HAP-1 (cell line): ENCODE measurements at places on chromosomes 5 and 9.

GRCh38 chr5:24602188-24602587 lies 42.6 kb downstream of the CDH10 start:
- no peak for DNase-seq

DNA sequence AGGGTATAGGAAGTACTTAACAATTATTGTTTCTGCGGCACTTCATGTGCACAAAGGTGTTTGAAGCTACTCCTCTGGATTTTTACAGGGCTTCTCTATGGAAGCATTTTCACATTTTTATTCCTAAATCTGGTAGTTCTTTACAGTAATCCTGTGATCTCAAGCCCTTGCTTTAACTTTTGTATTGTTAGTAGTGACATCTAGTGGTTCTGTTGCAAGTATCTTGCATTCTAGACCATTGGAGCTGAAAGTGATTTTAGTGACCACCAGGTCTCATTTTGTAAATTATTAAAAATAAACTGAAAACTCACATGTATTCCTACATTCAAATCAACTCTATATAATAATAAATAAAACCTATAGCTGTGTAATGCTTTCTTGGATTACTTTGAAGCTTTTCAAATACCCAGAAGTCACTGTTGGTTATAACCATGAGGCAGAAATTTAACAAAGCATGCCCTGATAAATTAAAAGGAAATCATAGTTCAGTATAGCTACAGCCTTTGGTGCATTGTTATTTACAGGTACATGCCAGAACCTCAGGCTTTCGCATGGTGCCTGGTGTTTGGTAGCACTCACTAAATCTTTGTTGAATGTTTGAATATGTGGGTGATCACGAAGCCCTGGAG lies 18.9 kb downstream of the RPS23 start:
- no peak for DNase-seq

DNA sequence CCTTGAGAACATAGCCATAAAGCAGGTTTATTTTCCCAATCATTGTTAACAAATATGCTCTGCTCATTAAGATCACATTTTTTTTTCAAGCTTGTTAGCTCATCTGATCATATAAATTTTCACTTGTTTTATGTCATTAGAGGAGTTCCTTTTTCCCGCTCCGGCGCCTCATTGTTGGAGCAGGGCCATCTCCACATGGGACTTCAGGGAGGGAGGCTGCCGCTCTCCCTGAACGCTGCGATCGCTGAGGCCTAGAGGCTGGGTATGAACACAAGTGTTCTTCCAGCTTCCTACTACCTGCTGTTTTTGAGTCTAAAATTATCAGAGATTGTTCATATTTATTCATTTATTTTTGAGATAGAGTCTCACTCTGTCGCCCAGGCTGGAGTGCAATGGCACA lies 246.9 kb downstream of the MPDZ start:
- no peak for DNase-seq

DNA sequence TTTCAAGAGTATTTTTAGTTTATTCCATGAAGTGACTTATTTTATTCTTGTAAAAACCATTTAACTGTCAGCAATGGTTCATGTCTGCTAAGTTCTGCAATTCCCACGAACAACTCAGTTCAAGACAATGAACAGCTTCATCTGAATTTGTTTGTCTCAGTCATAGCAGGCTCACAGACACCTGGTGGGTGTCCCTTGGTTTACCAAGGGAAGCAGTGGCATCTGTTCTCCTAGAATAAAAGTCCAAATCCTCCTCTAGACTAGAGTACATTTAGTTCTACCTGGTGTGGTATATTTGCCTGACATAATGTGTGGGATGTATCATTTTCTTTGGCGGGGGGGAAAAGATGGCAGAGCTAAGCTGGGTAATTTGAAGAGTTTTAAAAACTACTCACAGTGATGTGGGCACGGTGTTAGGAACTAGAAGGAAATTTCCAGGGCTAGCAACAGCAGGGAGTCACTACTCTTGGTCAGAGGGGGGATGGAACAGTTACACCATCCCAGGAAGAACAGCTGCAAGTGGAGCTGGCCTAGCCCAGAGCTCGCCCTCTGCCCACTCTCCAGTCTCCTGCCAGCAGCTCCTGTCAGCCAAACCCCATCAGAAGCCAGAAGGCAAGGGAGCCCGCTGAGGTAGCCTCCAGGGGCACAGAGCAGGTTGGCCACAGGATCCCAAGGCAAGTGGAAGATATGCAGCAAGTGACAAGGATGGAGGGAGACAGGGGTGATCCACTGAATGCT lies 100.3 kb downstream of the PJA2 start:
- DNase-seq = no peak

DNA sequence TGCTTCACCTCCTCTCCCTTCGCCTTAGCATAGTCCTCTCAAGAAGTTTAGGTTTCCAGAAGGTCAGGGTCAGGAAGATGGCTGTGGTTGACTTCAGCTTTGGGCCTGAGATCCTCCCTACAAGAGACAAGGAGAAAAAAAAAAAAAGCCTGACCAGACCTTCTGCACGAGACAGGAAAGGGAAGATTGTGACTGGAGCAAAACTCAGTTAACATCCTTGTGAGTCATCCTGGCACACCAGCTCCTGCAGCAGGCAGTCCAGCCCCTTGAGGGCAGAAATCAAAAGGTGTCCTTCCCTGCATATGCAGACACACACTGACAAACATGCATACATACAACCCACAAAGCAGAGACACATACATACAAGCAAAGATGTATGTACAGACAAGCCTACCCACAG lies 18.0 kb upstream of the ENHO start:
- DNase-seq = peak; percentile 0

DNA sequence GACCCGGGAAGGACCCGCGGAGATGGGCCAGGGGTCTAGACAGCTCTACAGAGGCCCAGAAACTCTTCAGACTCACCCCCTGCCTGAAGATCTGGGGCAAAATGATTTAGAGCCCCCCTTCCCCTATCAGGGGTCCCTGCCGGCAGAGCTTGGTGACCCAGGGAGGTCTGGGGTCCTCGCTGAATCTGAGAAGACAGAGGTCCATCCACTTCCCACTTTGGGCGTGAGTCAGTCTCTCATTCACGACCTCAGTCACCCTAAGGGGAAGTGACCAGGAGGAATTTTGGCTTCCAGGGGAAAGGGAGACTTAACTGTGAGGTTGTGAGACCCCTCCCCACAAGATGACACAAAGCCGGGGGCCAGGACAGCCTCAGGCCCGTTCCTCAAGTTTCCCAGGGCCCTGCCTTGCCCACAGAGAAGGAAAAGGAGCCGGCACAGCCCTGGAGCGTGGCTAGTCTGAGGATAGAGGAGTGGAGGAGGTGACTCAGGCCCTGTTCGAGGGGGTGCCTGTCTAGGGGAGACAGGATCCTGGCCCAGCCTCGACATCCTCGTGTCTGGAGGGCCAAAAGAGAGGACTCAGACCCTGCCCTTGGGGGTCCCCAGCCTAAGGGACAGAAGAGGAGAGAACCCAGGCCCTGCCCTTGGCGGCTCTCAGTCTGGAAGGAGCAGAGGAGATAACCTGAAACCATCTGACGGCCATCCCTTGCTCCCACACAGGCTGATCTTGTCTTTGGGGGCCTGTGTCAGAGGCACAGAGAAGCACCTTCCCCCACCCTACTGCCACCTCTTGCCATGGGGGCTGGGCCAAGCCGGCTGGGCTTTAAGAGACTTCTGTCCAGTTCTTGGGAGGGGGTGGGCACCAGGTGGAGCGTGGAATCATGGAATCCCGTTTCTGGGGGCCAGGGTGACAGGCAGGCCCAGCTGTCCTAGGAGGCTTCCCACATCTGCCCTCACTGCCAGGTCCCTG lies 889 bp downstream of the PDLIM4 start:
- no peak for DNase-seq

GRCh38 chr9:19411316-19411715 lies 2.5 kb downstream of the ACER2 start:
- DNase-seq = no peak

DNA sequence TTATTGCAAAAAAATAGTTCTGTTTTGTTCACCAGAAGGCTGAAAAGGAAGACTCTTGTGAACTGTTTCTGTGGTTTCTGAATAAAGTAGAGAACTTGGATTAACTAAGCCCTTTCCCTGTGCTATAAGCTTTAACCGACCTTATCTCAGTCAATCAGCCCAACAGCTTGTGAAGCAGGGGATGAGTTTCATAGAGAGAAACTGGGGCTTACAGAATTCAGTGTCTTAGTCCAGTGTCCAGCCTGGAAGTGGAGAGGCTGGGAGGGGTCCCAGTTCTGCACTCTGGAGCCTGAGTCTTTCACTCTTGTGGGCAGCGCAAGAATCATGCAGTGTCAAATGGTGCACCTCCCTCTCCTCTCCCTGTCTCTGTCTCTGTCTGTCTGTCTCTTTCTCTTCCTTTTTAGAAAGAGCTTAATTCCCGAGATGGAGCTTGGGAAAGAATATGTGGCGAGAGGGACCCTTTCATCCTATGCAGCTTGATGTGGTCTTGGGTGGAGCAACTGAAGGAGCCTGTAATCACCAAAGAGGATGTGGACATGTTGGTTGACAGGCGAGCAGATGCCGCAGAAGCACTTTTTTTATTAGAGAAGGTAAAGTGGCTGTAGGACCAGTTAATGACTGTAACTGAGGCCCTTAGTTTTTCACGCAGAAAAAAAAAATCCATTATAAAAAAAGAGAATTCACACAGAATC lies 17.0 kb downstream of the PTPDC1 start:
- no peak for DNase-seq

- no peak for DNase-seq
Measured at GRCh38 chr9:120996409-120996808, 53.7 kb downstream of the C5 start.

DNA sequence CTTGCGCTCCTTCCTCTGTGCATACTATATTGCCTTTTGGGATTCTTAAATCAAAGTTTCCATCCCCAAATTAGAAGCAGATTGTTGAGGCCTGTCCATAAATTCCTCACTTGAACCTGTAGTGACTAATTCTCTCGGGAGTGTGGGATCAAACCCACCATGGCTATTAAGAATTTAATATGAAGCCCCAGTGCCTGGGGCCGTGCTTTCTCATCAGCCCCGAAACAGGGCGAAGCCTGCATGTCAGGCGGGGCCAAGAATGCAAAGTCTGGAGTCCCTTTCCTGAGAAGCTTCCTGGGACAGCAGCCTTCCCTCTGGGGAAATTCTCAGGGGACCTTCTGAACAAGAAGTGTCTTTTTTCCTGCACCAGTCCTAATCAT lies 29.3 kb upstream of the FAT2 start:
- no peak for DNase-seq

DNA sequence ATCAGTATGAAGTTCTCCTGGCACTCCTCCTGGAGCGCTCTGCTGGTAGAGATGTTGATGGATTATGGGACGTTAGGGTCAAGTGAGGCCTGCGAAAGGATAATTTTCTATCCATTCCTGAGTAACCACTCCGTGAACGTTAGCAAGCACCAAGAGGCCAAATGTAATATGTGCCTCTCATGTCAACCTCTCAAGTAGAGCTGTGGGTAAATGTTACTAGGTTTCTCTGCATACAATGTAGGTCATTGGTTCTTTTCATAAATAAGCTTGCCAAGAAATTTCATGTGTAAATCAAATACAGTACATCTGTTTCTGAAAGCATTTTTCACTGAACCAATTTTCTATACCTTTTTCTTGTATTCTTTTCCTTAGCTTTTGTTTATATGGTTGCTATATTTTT lies 126.3 kb downstream of the KDM4C start:
- no peak for DNase-seq

DNA sequence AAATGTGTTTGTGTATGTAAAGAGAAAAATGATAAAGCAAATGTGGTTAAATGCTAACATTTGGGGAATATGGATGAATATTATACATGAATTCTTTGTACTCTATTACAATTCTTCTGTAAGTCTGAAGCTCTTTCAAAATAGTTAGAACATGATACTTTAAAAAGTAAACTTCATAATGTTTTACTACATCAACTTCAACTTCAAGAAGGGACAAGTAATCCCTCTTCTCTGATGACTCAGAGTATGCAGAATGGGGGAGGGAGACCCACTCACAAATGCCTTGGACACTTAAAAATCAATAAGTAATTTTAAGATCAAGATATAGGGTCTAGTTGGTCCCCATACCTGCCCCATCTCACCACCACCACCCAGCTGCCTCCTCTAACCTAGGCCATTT lies 162.4 kb downstream of the ESM1 start:
- no peak for DNase-seq

GRCh38 chr5:153641183-153641688 lies 150.8 kb downstream of the GRIA1 start:
- DNase-seq = no peak

DNA sequence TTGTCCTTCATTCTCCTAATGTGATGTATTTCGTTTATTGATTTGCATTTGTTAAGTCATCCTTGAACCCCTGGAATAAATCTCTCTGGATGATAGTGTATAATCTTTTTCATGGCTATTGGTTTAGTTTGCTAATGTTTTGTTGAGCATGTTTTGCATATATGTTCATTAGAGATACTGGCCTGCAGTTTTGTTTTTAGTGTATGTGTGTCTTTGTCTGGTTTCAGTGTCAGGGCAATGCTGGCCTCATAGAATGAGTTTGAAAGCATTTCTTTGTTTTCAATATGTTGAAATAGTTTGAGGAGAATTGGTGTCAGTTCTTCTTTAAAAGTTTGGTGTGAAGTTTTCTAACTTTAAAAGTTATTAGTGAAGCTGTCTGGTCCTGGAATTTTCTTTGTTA lies 149.6 kb upstream of the ATP10B start:
- DNase-seq = no peak

DNA sequence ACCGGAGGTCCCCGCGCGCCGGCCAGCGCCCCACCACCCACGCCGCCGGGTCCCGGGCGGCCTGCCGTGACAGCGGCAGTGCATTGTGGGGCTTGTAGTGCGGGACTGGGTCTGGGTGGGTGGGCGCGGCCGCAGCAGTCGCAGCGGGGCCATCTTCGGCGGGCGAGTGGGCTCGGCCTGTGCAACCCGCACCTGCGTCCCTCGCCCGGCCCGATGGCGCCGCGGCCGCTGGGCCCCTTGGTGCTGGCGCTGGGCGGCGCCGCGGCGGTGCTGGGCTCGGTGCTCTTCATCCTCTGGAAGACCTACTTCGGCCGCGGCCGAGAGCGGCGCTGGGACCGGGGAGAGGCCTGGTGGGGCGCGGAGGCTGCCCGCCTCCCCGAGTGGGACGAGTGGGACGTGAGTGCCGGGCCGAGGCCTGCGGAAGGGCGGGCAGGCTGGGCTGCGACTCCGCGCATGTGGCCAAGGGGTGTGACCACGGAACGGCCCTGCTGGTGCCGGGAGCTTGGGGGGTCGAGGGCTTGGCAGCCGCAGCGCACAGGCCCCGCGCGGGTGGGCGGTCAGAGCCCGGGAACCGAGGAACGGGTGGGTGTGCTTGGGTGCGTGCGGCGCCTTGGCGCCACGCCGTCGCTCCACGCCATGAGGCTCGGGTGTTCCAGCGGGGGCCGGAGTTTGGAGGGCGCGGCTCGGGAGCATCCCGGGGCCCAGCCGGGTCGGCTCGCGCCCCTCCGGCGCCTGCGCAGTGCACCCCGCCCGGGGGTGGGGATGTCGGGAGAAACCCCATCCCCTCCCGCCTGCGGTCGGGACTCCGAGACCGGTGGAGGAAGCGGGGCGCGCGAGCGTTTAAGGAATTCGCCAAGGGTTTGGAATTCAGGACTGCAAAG lies at the start of gene ARL10:
ARL10 (plus strand) TSS at position 137 of the 881 bp plus-strand sequence; CDS start at position 214, 77 bp downstream.
- no peak for DNase-seq

- DNase-seq = no peak
Measured at GRCh38 chr9:127539259-127539981, 72.7 kb upstream of the STXBP1 start.
